ENCODE measurements at places on chromosomes 3 and 15.

- no peak for DNase-seq
Observed at GRCh38 chr3:37107846-37108245, 66.5 kb downstream of the LRRFIP2 start.

DNA sequence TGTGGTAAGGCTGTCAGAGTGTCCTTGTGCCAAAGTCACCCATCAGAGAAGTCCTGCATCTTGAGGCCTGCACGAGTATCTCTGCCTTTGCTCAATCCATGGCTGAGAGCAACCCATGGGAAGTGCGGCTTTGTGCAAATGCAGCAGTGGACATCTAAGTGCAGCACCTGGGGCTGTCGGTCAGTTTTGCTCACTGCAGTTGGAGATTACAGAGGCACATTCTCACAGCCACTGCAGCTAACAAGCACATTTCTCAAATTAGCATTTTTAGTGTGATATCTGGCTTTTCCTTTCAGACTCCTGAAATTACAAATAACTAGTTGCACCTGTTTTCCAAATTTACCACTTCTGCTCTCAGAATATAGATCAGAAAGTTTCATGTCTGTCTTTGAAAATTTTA lies 81.5 kb upstream of the DAZL start:
- no peak for DNase-seq

- no peak for DNase-seq
Observed at GRCh38 chr15:88703533-88703932, 64.7 kb downstream of the ISG20 start.

DNA sequence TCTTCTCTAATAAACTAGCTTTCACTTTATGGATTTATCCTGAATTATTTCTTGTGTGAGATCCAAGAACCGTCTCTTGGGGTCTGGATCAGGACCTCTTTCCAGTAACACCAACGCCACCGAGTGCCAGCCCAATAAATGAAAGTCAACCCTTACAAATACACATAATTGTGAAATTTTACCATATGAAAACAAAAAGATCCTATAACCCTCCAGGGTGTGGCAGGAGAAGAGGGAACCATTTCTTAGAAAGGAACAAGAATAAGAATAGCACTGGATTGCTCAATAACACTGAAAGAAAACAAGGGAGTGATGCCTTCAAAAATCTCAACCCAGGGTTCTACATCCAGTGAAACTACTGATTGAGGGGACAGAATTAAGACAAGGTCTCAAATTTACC lies 51.6 kb upstream of the ACKR4 start:
- peak; percentile 74 for DNase-seq

- DNase-seq = no peak
Observed at GRCh38 chr3:38575279-38575843, 74.1 kb downstream of the SCN5A start.

GRCh38 chr3:47512416-47513124 lies 942 bp downstream of the ELP6 start:
- DNase-seq = peak; percentile 13

GRCh38 chr3:32780071-32780734 lies 37.6 kb upstream of the TRIM71 start:
- DNase-seq = no peak

DNA sequence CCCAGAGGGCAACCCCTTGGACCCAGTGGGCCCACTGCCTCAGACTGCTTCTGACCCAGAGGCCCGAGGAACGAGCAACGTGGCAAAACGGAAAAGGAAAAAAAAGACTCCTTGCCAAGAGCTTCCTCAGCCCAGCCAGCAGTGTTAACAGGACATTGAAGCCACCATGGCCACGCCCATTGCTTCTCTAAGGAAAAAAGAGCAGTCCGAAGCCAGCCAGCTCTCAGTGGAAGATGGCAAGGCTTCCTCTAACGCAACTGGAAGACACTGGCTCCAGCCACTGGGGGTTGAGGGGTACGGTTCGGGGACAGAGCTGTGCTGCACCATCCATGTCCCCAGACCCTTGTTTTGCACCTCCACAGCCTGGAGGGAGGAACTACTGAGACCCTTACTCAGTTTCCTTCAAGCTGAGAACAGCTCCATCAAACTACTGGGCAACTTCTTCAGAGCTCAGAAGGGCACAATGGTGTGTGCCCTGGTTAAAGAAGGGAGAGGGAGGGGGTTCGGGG lies 10.7 kb downstream of the BMF start:
- DNase-seq = peak; percentile 89

- no peak for DNase-seq
Observed at GRCh38 chr3:193330555-193331204, 47.9 kb downstream of the ATP13A5 start.

DNA sequence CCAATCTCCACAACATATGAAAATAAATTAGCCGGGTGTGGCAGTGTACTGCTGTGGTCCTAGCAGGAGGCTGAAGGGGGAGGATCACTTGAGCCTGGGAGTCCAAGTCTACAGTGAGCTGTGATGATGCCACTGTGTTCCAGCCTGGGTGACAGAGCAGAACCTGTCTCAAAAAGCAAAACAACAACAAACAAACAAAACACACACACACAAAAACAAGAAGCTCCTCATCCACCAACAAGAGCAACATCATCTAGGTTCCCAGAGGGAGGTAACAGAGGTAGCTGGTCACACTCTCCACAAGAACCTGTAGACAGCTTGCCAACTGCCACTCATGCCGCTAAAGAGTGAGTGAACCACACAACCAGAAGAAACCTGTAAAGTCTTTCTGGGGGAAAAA lies 34.8 kb downstream of the PTPN9 start:
- no peak for DNase-seq

DNA sequence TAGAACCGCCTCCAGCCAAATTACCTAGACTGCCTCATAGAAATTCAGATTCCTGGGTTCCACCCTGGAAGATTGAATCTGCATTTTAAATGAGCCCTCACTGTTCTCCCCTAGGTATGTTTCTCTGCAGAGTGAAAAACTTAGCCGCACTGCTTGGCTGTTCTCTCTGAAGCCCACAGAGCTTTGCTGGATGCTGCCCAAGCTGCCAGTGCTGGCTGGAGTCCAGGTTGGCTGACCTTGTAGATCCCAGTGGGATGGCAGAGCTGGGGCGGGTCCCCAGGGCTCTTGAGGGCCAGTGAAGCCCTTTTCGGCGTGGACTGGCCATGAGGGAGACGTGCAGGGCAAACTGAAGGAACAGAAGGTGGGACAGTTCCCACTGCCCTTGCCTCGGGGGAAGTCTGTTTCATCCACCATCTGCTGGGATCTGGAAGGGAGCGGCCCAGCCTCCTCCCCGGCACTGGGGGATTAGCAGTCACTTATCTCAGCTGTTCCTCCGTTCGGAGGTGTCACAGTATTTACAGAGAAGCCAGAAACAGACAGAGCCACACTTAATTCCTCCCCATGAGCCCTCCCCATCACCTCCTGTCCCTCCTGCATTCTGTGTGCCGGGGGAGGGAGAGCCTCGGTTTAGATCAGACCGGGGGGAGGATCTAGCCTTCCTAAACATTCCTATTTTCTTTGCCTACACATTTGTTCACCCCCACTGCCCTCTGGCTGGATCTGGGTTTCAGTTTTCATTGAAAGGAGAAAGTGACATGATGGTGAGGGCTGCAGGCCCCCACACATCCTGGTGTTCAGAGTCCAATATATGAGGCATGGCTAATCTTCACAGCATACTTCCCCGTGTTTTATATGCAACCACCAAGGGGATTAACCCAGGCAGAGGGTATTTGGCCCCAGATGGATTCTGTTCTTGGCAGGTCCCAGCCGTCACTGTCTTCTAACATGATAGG lies 4.1 kb upstream of the ACTC1 start:
- DNase-seq = no peak

DNA sequence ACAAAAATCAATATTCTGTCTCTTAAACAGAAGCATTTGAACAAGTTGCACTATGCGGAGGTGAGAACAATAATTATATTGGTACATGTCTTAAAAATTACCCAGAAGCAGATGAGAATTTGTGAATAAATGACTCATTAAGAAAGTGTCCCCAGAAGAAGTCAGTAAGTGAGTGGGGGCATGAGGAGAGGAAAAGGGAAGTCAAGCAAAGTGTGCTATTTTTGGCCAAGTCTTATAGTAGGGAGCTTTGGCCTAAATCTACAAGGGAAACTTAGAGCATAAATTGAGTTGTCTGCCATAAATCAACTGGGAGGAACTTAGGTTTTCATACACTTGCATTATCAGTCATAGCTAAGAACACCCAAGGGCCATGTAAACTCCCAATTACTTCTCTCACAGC lies 86.9 kb upstream of the SATB1 start:
- DNase-seq = peak; percentile 83

DNA sequence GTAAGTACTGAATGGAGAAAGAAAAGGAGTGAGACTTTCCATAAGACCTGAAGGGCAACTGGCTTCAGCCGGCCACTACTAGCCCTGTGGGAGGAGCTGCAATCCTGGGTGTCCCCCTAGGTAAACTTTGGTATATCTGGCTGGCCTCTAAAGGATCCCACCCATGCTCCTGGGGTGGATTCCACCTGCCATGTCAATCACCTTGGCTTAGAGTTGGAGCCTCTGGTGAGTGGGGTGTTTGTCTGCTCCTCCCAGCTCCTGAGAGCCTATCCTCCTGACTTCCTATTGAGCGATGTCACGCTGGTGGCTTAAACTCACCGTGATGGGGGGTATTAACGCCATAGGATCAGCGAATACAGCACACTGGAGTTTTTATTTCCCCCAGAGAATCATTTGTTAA lies 2.6 kb downstream of the SPTBN5 start:
- DNase-seq = no peak

- DNase-seq = no peak
Observed at GRCh38 chr3:147409143-147410115, at the start of gene ZIC1. Gene ZIC1 (plus strand): TSS chr3:147409365. CDS start chr3:147410113, 748 bp downstream.

DNA sequence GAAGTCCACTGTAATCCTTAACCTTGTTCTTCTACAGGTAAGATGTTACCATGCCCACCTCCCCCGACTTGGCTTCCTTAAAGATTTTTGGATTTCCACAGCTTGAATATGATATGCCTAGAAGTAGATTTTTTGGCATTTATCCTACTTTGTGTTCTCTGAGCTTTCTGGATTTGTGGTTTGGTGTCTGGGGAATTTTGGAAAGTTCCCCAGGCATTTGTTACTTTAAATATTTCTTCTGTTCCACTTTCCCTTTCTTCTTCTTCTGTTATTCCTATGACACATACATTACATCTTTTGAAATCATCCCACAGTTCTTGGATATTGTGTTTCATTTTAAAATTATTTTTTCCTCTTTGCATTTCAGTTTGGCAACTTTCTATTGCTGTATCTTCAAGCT lies 122.1 kb upstream of the TMEM108 start:
- DNase-seq = no peak

DNA sequence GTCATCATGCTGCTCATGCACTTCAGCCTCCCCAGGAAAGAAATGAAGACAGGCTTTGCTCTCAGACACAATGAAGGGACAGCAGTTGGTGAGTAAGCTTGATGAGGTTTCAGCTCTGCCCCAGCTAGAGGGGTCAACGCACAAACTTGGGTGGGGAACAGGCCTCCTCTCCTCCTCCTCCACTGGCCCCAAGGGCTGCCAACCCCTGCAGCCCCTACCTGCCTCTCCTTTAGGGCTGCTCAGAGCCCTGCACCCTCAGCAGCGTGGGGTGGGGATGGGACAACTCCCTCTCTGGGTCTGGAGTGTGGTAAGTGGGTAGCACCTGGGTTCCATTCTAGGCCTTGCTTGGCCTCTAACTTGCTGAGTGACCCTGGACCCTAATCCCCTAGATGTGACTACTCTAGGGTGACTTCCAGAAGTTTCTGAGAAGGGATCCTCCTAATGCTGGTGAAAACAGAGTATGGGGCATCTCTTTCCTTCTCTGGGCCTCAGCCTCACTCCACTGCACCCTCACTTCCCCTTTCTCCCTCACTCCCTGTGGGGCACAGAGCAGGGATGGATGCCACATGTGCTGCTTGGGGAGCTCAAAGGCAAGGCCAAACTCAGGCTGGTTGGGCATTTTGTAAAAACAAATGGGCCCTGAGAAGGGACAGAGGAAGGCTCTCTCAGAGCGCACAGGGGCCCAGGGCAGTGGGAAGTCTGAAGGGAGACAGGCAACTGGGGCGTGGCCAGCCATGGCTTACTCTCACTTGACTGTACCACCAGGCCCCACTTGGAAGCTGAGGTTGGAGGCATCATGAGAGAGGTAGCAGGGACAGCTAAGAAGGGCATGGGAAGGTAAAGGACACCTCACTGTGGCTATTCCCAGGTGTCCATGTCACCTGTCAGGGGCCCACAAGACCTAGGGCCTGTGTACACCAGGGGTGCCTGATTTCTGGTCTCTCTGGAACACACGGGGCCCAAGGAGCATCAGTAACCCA lies 64.0 kb downstream of the SYNM start:
- DNase-seq = peak; percentile 23

- no peak for DNase-seq
Observed at GRCh38 chr3:186217820-186218164, 108.9 kb upstream of the ETV5 start.

DNA sequence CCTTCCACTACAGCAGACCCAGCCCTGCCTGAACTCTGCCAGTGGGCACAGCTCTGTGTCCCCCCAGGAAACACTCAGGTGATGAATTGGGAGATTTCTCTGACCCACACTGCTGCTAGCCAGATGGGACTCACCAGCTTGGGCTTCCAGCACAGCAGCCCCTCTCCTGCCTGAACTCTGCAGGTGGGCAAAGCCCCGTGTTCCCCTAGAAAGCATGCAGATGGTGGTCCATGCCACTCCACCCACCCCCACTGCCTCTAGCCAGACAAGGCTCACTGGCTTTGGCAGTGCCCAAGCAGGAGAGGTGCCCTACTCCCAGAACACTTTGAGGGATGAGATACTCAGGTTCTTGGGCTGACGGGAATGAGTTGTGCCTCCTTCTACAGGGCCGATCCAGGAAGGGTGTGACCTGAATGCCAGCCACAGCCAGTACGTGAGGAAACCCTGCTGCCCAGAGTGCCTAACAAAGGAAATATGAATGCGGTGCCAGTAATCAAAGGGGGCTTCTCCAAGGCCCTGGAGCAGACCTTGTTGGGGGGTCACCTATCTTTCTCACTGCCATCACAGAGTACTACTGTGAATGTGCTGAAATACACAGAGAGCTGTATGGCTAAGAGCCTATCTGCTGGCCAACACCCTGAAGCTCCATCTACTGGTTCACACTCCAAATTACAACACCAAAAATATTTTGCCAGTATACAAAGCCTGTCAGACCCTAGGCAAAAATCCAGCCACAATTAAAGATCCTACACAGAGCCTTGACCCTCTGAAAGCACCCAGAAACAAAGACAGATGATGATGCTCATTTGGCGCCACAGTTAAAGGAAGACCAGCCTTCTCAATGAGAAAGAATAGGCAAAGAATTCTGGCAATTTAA lies 61.9 kb downstream of the BTLA start:
- peak; percentile 25 for DNase-seq
